Right ventricle myocardium inferior (tissue), 1 donor: ENCODE measurements at places on chromosomes 7 and 10.

GRCh38 chr10:63752318-63752717 lies 231.1 kb downstream of the REEP3 start:
- DNase-seq: no peak

- no peak for DNase-seq
These were observed 12.2 kb downstream of the COMTD1 start for GRCh38 chr10:75223507-75223906.

GRCh38 chr10:108104551-108105156 lies 940.1 kb upstream of the SORCS1 start:
- no peak for DNase-seq

GRCh38 chr7:40675741-40676140 lies 540.9 kb downstream of the SUGCT start:
- DNase-seq: no peak

DNA sequence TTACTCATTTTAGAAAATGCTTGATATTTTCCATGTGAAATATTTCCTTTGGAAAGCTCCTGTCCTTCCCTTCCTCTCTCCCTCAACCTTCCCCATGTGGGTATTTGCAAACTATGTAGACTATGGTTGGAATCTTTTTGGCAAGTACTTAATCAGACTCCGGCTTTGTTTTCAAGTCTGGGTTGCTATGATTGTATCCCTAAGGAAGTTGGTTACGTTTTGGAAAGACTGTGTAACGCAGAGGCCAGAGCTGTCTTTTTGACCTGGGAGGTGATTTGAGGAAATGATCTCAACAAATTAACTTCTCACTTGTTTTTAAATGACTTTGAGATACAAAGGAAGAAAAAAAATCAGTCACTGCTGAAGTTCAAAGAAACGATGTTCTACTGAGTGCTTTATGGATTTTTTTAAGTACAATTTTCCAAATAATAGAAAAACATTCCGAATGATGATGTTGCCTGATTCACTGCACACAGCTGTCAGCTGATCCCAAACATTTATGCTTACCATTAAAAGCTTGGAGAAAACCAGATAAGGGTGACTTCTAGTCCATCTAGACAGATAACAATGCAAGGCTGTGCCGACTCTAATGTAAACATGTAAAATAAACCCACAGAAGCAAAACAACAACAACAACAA lies 145.5 kb upstream of the CELF2 start:
- DNase-seq: no peak

DNA sequence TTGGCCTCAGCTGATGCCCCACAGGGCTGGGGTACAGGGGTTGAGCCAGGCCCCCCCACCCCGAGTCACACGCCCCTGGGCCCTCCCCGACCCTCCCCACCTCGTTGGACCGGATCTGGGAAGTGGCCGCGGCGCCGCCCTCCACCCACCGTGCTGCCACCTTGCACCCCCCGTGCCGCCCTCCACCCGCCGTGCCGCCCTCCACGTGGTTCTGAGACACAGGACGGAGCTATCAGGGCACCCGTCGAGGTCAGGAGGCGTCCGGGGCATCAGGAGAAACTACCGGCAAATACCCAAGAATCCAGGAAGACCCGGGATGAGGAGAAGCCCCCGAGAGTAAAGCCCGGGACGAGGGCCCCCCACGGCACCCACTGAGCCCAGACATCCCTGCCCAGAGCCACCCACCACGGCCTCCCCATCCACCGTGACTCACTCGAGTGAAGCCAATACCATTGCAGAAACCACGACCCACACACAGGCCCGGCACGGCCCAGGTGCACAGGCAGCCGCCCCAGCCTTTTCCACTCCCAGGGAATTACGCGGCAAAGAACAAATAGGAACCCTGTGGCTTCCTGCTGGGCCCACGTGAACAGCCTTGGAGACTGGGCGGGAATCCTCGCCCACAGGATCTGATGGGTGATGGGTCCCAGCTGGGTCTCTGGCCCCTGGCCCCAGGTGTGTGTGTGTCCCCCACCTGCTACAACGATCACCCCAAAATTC lies 34.0 kb downstream of the ADAP1 start:
- DNase-seq: peak; percentile 39

GRCh38 chr10:98659951-98660350 lies 213.2 kb upstream of the HPS1 start:
- DNase-seq: no peak

DNA sequence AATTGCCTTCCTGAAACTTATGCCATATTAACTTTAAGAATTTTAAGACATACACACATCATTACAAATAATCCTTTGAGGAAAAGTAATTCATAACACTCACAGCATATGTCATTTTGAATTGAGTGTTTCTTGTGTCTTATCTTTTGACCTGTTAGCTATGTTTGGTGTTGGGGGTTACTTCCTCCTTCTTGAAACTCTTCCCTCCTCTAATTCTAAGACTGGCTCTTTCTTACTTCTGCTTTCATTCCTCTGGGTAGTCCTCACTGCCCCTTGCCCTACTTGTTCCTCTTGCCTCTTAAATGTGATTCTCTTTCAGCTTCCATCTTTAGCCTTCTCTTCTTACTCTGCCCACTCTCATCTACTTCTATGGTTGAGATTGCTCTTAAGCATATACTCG lies 28.3 kb upstream of the PIP4K2A start:
- DNase-seq: no peak

DNA sequence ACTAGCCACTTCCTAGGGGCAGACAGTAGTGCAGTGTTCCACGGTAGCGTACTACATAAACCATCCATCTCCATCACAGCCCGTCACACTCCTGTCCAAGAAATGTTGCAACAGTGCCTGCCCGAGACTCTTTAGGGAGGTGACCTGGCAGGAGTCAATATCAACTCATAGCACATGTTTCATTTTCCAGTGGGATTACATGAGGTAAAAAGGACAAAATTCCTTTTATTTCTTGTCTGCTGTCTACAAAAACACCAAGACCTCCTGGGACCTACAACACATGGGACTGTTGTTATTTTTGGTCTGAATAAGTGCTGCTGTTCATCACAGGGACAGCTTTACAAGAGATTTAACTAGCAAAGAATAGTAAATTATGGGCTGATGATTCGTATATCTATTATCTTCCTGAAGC lies 99.9 kb downstream of the MPP7 start:
- DNase-seq: no peak

DNA sequence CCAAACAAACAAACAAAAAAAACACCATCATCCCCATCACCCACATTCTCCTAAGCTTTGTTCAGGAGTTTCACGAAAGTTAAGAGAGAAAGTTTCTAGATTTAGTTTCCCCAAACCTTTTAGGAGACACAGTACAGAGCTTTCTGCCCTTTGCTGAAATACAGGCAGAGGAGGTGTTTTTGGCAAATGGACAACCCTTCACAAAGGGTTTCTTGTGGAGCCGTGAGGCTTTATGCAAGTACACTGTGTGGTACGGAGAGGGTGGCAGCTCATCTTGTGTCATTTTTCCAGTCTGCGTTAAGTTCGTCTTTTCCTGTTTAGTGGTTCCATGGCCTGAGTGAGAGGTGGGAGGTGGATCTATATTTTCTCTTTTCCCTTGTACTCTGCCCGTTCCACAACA lies 215.5 kb upstream of the PRKCQ start:
- DNase-seq: no peak

- no peak for DNase-seq
These were observed 277.1 kb upstream of the KLF6 start for GRCh38 chr10:4062072-4062471.

DNA sequence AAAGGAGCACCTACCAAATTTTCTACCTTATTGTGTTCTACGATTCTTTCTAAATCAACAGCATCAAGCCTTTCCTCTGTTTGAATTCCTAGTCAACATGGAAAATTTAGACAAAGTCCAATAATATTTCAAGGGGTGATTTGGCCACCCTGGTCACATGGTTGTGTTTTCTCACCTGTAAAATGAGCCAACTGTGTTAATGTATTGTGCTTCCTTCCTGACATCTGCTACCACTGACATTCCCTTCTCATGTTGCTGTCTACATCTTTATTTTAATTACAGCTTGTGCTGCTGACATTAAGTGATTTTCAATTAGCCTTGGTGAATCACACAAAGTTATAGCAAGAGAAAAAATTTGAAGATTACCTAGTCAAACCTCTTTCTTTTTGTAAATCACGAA lies 83.0 kb upstream of the NPSR1 start:
- DNase-seq: no peak

GRCh38 chr7:128267595-128267924 lies 26.5 kb downstream of the LEP start:
- DNase-seq: no peak

DNA sequence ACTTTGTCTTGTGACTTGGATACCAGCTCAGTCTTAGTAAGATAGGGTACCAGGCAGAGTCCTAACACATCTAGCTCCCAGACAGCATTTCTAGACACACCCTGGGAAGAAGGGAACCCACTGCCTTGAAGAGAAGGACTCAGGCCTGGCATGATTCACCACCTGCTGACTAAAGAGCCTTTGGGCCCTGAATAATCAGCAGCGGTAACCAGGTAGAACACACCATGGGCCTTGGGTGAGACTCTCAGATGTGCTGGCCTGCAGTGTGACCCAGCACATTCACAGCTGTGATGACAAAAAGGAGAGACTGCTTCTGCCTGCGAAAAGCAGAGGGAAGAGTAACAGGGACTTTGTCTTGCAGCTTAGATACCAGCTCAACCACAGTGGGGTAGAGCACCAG lies 10.4 kb upstream of the TNKS2 start:
- DNase-seq: no peak

GRCh38 chr7:87179180-87179579 lies 26.9 kb downstream of the DMTF1 start:
- DNase-seq: no peak

DNA sequence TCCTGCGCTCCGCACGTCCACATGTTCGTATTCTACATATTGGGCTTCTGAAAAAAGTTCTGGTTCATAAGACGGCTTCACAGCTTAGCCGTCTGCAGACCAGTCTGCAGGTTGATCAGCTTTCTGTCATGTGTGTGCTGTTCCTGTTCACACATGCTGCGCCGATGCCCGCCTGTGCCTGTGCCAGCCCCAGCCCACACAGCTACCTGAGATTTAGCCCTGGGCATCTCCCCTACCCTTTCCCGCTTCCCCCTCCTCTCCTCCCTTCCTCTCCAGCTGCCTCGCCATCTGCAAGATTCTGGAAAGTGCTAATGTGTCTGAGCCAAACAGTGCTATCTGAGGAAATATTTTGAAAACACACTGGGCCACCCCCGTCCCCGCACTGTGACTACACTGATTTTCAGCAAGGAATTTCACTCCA lies 7.1 kb downstream of the CHST3 start:
- DNase-seq: no peak

GRCh38 chr10:114749014-114749413 lies 72.6 kb upstream of the FHIP2A start:
- DNase-seq: no peak

GRCh38 chr7:68250143-68250542 lies 1253.5 kb downstream of the TYW1 start:
- DNase-seq: no peak

GRCh38 chr7:28472332-28472731 lies 60.0 kb downstream of the CREB5 start:
- no peak for DNase-seq

DNA sequence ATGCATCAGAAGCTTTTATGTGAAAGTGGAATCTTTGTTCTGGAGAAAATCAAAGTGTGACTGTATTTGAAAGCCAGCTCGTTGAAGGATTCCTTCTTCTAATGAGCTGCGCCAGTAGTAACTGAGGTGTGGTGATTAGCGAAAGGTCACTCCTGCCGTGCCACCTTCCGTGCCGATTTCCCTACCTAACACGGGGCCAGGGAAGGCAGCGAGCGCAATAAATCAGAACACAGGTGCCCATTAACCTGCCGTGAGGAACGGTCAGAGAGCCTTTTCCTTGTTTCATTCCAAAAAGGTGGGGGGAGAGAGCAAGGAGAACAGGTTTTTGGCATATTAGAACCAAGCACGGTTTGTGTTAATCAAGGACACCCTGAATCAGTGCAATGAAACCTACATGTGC lies 258.0 kb downstream of the CELF2 start:
- DNase-seq: no peak

DNA sequence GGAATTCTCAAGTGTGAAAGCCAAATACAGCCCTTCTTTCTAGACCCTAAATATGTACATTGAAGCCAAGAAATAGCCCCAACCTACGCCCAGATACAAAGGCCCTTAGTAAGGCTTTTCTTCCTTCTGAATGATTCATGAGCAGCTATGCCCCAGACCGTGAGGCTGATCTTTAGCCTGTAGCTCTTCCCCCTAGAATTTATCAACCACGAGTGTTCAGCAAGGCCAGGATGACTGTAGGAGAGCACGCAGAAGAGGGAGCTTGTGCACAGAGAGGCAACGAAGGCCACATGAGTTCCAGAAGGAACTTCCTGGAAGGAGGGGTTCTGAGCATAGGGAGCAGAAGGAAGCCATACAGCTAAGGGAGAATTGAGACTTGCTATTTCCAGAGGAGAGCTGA lies 53.0 kb upstream of the HABP2 start:
- DNase-seq: no peak

GRCh38 chr10:88278912-88279311 lies 304.2 kb downstream of the RNLS start:
- no peak for DNase-seq

GRCh38 chr7:131369354-131369753 lies 41.7 kb downstream of the MKLN1 start:
- no peak for DNase-seq

DNA sequence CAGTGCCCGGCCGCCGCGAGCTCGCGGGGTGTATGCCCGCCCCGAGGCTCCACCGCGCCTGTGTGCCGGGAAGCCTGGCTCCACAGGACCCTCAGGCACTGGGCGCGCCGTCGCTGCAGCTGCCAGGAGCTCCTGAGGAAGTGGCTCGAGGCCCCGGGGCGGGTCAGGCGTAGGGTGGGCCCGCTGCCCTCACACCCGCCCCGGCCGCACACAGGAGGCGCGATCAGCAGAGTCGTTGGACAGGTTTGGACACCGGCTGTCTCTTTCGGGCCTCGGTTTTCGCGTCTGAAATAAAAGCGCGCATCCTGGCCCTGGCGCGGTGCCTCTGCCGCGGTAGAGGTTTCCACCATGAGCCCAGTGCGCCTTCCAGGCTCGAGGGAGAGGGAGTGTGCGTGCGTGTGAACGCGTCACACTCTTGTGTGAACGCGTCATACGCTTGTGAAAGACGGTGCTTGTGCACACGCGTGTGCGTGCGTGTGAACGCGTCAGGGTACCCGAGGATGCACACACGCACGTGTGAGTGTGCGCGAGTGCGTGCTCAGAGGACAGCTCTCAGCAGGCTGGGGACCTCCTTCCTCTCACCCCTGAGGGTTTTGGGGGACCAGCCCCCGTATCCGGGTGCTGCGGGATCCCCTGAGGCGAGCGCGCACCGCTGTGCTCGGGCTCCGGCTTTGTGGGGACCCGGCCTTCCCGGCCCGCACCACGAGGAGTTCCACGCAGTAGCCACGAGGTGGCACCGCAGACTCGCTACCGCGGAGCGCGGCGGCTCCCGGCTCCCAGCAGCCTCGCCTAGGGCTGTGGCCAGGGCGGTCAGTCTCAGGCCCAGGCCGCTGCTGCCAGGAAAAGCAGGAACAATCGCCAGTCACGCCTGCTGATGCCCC lies 83.8 kb downstream of the BMS1 start:
- DNase-seq: peak; percentile 92

GRCh38 chr7:27842851-27843250 lies 102.9 kb downstream of the TAX1BP1 start:
- no peak for DNase-seq

GRCh38 chr10:125551247-125551646 lies 131.7 kb downstream of the TEX36 start:
- no peak for DNase-seq
